ENCODE measurements at places on chromosomes 16 and 17. TPM values are rescaled to one million over a fixed set of nuclear protein-coding genes. Genes with fewer than 3 reads are reported as not detected.

- no peak for DNase-seq
These were observed 4.2 kb downstream of the DUSP3 start for GRCh38 chr17:43774304-43775250.

DNA sequence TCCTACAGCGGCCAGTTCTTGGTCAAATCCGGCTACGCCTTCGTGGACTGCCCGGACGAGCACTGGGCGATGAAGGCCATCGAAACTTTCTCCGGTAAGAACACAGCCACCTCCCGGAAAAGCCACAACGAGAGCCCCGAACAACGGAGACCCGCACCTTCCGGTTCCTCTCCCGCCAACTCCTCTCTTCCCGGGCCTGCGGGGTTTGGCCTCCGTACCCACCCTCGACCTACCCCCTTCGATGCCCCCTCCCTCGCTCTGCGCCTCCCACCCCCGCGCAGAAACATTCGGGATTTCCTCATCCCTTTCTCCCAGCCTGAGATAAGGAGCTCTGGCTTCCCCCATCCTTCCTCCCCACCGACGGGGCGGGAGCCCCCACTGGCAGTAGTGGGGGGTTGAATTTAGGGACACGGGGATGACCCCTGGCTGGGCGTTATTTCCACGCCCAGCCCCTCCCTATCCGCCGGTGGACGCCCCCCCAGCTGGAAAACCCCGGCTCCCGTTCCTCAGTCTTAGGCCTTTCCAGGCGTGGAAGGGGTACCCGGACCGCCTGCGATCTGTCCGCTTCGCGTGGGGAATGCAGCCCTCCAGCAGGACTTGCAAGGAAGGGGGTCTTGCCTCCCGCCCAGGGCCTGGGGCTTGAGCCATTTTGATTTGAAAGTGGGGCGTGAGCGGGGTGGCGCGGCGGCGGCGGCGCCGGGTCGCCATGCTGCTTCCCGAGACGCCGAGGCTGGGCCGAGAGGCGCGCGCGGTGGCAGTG lies 822 bp downstream of the IGF2BP1 start:
- DNase-seq = no peak

DNA sequence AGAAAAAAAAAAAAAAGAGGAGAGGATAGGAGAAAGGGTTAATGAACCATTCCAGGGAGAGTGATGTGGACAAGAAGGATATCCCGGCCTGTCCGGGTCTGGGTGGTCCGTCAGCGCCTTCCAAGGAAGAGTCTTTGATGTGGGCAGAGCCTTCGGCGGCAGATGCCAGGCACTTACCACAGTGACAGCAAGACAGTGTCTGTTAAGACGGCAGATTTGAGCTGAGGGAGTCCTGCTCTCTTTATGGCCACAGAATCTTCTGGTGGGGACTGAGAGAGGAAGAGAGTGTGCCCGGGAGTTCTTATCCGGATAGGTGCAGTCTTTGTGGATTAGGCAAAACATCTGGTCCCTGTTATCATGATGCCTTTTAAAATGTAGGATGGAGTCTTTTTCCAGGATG lies 95.2 kb downstream of the ZDHHC7 start:
- DNase-seq = no peak

DNA sequence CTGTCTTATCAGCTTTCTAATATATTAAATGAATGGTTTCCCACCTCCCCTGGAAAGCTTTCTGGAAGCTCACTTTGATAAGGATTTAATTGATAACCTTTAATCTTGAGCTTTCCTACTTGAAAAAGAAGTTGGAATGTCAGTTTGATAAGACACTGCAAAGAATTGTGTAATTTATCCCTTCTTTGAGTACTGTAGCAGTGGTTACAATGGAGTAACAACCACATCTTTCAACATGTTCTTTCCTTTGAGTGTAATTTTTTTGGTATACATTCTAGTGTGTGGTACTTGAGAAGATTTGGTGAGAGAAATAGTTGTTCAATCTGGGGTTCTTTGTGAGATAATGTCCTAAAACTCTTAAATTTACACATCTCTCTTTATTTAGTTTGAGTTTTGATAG lies 43.4 kb downstream of the CPD start:
- DNase-seq = no peak

- DNase-seq = no peak
These were observed 24.8 kb downstream of the RPGRIP1L start for GRCh38 chr16:53678756-53679343.

GRCh38 chr17:80347948-80348351 lies 67.0 kb upstream of the ENDOV start:
- no peak for DNase-seq

KRTAP4-7 gene
- not detected for total RNA-seq

FBXL16 gene
- not detected for total RNA-seq

TMEM235 gene
- not detected for total RNA-seq
